ENCODE measurements at places on chromosomes 6 and 20.

GRCh38 chr6:28876710-28877109, 47.1 kb downstream of the TRIM27 start:
- no peak for DNase-seq

- no peak for DNase-seq
These were observed 79.7 kb downstream of the SMLR1 start for GRCh38 chr6:130906736-130907381.

DNA sequence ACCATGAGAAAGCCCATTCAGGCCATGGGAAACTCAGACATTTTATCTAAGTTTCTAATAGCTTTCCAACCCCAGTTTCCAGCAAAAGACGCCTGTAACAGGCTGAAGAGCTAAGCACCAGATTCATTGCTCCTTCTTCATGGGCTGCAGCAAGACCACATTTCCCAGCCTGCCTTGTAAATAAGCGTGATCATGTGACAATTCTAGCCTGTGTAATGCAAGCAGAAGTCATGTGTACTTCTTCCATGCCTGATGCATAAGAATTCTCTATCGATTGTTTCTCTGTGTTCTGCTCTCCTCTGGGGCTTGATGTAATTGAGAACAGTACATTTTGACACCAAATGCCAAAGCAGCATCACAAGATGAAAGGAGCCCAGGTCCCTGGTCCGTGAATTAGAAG, 6.8 kb downstream of the PCSK2 start:
- no peak for DNase-seq

DNA sequence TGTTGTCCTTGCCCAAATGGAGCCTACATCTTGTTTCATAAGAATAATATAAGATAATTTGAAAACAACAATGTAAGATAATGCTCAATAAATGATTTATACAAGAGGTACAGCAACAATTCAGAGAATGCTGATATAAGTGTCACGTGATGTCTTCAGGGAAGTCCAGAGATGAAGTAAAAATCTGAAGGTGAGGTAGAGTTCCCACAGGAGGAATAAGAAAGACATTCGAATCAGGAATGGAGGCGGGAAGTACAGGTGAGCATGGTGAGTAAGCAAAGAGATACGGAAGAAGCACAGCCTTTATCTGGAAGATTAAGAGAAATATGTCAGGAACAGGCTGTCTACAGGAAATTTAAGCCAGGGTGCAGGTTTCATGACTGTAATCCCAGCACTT, 165.9 kb upstream of the MARCKS start:
- DNase-seq = no peak

DNA sequence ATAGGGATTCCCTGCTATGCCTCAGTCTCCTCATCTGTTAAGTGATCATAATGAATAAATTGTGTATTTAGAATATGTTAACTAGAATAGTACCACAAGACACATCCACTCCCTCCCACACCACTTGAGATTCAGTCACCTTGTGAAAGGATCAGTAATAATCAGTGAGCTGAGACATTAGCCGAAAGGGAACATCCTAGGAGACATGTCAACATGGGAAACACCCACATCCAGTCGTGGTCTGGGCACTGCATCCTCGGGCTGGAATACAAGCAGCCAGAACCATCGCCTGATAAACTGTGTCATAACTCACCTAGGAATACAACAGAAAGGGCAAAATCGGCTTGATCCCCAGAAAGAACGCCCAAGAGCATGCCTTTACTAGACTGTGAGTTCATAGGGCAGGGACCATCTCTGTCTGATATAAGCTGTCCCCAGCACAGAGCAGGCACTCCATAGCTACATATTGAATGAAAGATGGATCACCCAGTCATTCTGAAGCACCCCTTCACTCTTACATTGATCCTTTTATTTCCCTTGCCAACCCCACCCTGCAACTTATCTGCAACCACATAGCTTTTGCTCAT, 23.9 kb downstream of the RIPOR2 start:
- DNase-seq = no peak

- DNase-seq = no peak
These were observed 28.4 kb downstream of the TBC1D7 start for GRCh38 chr6:13299918-13300317.

DNA sequence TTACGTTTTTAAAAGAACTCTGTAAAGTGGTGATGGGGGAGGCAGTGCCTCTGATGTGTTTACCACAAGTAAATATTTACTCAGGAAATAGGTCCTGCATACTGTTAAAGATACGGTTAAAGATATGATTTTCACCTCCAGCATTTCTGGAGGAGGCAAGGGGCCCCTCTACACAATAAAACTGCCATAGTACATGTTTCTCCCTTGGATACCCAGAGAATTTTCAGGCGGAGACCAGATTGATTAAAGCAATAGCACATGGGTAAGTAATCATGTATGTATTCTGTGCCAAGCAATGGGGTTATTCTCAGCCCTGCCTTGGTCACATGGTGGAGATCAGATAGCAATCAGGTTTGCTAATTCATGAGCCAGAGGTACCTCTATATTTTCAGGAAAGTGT, 9.6 kb downstream of the RIPOR2 start:
- DNase-seq = no peak

DNA sequence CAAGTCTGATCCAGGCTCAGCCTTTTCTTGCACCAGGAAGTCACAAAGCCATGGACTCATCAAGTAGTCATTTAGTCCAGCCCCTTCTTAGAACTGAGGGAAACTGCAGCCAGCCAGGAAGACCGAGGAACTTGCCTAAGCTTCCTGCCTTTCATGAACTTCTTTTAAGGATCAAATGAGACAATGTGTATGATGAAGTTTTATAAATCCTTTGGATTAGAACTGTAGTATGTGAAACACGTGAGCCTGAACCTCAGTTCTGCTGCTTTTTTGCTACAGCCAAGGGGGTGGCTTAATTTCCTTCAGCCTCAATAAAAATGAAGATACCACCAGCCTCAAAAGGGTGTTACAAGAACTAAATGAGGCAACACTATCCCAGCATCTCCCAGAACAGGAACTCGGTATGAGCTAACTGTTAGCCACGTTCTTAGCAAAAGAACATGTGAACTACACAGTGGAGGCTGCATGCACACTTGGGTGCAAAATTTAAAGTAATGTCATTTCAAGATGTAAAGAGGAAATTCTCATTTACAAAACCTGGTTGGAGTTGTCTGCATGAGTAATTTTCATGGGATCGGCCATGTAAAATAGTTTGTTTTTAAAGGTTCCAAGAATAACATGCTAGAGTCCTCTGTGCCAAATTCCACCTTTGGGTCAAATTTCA, 76.0 kb upstream of the TBC1D7 start:
- no peak for DNase-seq

GRCh38 chr20:2151858-2152281, 50.2 kb downstream of the STK35 start:
- no peak for DNase-seq

DNA sequence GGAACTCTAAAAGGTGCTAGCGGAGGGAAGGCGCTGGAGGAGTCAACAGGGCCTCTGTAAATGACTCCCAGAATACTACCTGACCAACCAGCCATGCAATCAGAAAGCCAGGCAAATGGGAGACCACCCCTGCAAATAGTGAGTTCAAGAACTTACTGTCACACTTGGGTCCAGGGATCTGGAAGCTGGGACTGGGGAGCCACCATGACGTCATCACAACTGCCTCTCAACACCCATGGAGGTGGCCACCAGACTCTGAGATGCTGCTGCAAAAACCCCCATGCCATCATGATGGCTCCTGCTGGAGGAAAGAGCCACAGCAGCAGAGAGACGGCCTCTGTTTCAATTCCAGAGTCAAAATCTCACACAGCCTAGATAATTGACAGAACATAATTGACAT, 8.5 kb upstream of the PDYN start:
- no peak for DNase-seq

GRCh38 chr6:150557043-150557599, 42.6 kb upstream of the PLEKHG1 start:
- no peak for DNase-seq

GRCh38 chr6:16236631-16237199, 1.7 kb upstream of the GMPR start:
- DNase-seq = no peak

- DNase-seq = peak; percentile 8
These were observed 58.0 kb downstream of the ERMARD start for GRCh38 chr6:169809386-169809785.

- DNase-seq = no peak
These were observed 10.1 kb downstream of the MTCH1 start for GRCh38 chr6:36976007-36976264.

- DNase-seq = no peak
These were observed 106.8 kb downstream of the PDE10A start for GRCh38 chr6:165556116-165556843.

DNA sequence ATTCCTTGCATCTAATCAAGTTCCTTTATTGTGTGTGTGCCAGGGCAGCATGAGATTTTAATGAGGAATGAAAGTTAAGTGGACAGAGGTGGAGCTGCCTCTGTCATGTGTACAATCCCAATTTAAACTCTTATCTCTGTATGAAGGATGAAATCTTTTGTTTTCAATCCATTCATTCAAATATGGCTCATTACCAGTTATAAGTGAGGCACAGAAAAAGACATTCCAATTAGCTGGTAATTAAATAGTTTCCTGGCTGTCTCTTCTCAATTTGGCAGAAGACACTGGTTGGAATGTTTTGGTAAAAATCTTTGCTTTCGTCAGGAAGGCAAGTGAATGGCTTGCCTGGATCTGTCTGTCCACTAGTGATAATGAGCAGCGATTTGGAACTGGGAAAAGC, 46.4 kb downstream of the CLVS2 start:
- DNase-seq = no peak

DNA sequence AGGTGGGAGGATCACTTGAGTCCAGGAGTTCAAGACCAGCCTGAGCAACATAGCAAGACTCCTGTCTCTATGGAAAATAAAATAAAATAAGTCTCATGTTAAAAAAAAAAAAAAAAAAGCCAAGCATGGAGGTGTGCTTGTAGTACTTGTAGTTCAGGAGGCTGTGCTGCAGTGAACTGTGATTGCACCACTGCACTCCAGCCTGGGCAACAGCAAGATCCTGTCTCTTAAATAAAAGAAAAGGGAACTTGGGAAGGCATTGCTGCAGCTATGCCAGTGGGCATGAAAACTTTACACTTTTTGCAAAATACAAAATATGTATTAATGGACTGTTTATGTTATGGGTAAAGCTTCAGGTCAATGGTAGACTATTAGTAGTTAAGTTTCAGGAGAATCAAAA, 37.5 kb upstream of the REV3L start:
- DNase-seq = no peak

DNA sequence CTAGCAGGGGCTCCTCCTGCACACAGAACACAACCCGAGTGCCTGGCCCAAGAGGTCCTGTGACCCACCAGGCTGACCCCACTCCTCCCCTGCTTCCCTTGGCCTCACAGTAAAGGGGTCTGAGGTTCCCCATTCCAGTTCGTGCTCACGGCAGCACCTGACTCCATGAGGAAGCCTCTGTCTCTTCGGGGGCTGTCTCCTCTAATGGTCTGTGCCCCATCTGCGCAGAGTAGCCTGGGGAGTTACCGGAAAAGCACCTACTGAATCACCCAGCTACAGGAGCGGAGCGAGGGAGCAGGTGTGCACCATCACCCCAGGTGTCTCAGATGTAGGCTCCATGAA, 93.2 kb downstream of the ASXL1 start:
- no peak for DNase-seq

- DNase-seq = peak; percentile 56
These were observed 67.2 kb upstream of the TRAF3IP2 start for GRCh38 chr6:111672761-111673450.

DNA sequence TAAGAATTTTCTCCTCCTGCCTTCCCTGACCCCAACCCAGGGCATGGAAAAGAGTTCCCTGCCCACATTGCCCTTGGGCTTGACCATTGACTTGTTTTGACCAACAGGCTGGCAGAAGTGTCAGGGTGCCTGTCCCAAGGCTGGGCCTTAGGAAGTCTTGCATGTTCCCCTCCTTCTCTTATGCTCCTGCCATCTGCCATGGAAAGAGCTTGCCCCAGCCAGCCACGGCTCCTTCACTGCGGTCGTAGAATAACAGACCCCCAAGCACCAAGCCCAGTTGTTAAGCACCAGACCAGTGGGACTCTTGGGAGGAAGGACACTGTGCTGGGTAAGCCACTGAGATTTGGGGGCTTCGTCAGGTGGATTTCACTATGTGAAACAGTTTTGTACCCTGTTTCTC, 53.6 kb downstream of the SNX5 start:
- DNase-seq = no peak

- no peak for DNase-seq
These were observed 18.2 kb upstream of the KIAA1755 start for GRCh38 chr20:38278763-38279162.

- no peak for DNase-seq
These were observed 232.5 kb downstream of the HDGFL1 start for GRCh38 chr6:22801831-22802230.

- DNase-seq = no peak
These were observed 31.3 kb upstream of the MYLIP start for GRCh38 chr6:16097382-16098171.

DNA sequence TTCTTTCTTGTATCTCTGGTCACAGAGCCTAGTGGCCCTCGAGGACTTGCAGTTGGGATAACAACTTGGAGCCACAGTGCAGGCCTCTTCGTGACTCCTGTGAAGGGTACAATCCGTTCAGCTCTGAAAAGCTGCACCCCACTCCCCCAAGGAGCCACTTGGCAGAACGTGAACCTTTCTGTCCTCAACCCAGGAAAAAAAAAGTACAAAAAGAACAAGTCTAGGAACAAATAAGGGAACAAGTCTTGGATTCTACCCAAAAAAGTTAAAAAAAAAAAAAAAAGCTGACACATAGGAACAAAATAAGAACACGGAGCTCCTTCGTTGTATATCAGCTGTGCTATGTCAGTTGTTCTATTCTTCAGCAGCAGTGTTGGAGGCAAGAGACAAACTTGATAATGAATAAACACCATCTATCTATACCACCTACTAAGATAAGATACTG, 77.9 kb upstream of the TULP1 start:
- no peak for DNase-seq

DNA sequence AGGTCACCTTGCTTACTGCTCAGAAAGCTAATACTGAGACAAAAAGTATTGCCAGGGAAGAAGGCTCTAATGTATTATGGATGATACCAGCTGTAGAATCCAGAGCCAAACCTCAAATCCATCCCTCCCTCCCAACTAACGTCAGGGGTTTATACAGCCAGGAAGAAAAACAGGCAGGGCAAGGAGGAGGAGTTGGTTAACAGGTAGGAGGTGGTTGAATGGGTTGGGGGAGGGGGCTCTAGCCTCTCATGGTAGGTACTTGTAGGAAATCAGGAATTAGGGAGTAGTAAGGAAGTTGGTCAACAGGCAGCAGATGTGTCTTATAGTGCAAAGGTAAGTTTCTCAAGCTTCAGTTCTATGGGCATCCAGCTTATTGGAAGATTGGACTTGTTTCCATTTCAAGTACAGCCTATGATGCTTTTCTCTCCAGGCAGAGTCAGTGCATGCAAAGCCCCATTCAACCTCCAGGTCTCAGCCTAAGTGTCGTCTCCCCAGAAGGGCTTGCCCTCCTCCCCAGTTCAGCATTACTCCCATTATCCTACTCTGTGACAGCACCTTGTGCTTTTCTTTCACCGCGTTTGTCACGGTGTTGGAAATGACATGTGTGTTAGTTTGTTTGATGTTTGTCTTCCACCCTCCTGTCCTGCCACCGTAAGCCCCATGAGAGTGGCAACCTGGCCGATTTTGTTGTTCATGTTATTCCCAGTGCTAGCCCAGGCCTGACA, 38.1 kb downstream of the PNLDC1 start:
- no peak for DNase-seq

- DNase-seq = no peak
These were observed 45.4 kb downstream of the PRND start for GRCh38 chr20:4767084-4767483.
